Activated CD4-positive, CD25-positive, alpha-beta regulatory T cell (primary cell): ENCODE measurements at places on chromosomes 4 and X.

DNA sequence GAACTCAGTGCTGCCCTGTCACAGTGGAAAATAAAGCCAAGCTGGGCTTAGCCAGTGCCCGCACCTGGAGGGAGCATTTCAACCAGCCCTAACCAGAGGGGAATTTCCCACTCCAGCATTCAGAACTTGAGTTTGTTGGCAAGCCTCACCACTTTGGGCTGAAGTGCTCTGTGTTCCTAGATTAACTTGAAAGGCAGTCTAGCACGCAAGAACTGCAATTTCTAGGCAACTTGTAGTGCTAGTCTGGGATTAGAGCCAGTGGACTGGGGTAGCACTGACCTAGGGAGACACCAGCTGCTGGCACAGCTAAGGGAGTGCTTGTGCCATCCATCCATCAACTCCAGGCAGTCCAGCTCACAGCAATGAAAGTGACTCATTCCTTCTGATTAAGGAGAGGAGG is 1060.6 kb upstream of the GRID2 start:
- DNase-seq: no peak

- DNase-seq: no peak
Observed at GRCh38 chr4:130747842-130748241, 1651.9 kb downstream of the C4orf33 start.

DNA sequence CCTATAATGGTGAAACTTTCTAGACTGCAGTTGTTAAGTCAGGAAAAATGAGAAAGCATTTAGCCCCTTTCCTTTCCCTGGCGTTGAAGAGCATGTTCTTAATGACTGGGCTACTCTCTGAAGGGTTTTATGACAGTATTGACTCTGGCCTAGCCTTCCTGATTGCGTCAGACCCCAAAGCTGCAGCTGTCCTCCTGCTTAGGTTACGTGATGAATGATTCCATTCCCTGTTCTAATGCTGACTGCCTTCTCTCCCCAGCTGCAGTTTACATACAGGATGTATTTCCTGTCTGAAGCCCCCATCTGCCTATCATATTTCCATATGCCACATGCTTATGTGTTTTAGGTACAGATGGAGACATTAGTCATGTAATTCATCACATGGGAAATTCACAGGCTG is 105.8 kb upstream of the EGFL6 start:
- DNase-seq: no peak

DNA sequence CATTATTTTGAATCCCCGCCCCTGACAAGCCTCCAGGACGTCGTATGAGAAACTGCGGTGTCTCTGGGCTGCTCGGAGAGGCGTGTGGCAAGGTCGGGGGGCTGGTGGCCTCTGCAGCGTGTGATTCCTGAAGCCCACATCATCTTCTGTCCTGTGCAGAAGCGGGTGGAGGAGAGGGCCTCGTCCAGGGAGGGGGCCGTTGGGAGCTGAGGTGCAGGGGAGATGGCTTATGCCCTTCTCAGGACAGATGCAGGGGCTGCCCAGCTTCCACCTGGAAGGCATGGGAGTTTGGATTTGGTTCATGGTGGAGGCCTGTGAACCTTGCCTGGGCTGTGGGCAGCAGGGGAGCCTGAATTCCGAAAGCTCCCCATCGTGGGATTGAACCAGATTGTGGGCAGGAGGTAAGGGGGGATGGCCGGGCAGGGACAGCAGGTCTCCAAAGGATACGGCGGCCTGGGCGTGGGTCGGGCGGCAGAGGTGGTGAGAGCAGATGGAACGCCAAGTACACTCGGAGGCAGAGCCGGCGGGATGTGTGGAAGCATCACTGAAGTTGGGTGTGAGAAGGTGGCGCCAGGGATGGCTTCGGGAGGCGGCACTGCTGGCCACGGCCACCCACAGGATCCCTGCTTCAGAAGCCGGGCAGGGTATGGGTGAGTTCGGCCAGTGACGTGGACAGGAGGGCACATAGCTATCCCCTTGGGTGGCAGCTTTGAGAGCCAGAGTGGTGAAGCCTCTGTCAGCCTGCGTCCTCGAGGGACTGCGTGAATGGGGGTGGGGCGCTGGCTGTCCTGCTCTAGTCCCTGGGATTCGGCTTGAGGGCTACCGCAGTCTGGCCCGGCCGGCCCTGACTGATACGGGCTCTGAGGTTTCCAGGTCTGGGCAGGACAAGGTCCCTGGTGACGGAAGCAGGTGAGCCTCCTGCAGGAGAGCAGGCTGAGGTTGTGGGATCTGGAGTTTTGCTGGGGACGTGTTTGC is 76.3 kb upstream of the ADRA2C start:
- DNase-seq: no peak

DNA sequence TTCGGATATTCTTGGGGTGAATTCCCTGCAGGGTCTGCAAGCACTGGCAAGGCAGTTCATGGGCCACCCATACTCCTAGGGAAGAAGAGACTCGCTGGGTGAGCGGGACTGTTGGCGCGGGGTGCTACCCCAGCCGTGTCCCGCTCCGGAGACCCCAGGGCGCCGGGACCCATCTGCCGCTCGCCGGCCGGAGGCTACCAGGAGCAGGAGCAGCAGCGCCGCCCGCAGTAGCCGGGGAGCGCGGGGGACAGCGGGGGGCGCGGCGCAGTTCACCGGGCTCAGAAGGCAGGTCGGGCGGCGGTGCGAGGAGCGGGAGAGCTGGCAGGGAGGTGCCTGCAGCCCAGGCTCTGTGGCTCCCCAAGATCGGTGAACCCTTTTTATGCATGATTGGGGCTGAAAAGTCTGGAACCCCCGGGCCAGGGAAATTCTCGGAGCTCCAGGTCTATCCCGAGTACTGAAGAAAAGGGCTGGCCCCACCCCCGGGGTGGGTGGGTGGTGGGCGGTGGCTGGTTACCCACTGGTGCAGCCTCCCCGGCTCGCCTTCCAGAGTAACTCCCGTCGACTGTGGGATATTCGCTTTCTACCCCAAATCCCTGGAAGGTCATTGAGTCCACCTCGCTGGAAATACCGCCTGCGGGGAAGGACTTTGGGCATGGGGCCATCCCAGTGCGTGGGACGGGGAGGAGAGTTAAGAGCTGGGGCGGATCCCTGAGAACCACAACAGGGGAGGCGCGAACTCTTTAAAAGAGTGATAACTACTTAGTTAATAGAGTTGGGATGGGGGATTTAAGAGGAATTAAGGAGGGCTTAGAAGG is 37.6 kb downstream of the PF4 start:
- no peak for DNase-seq

GRCh38 chrX:96834137-96834536 is 49.6 kb upstream of the RPA4 start:
- no peak for DNase-seq

DNA sequence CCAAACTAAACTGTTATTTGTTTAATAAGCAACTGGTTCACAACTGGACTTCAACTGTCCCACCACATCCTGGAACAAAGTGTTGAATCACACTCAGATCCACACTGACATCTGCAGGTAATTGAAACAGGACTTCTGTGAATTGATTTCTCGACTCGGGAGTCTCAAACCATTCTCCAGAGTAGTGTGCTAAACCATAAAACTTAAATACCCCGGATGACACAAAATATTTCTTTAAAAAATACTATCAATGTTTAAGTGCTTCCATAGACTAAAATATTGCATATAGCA is 95.4 kb upstream of the PLAC1 start:
- DNase-seq: no peak

- DNase-seq: no peak
Observed at GRCh38 chr4:3186609-3187008, 62.4 kb upstream of the MSANTD1 start.

- DNase-seq: no peak
Observed at GRCh38 chr4:137427411-137427810, 104.9 kb downstream of the PCDH18 start.

DNA sequence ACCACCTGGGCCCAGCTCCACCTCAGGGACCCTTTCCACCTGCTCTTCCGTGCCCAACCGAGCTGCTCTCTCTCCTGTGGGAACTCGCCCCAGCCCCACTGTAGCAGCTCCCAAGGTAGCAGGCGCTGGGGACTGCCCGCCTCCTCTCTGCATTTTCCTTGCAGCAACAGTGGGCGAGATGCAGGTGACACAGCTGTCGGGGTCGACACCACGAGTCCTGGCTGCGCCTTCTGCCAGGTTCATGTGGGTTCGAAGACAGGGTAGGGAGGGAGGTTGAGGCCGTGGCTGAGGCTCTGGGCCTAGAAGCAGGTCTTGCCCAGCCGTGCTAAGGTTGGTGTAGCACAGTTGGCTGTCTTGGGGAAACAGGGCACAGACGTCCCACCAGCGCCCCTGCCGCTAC is 245.2 kb upstream of the FSTL5 start:
- no peak for DNase-seq

DNA sequence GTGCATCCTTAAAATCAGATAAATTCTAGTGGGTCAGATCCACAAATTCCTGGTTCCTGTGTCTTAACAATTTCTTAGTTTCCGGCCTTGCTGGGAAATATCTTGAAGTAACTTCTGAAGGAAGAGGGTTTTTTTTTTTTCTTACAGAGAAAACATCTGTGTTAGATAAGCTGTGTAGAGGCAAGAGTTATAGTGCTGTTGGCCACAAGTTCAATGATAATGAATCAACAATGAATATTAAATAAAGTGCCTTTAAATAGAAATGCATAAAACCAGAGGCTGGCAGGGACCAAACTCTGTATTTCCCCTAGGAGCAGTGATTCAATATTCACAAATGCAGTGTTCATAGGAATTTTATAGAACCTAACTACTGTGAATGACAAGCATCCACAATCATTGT is 711.9 kb upstream of the ATOH1 start:
- DNase-seq: no peak

DNA sequence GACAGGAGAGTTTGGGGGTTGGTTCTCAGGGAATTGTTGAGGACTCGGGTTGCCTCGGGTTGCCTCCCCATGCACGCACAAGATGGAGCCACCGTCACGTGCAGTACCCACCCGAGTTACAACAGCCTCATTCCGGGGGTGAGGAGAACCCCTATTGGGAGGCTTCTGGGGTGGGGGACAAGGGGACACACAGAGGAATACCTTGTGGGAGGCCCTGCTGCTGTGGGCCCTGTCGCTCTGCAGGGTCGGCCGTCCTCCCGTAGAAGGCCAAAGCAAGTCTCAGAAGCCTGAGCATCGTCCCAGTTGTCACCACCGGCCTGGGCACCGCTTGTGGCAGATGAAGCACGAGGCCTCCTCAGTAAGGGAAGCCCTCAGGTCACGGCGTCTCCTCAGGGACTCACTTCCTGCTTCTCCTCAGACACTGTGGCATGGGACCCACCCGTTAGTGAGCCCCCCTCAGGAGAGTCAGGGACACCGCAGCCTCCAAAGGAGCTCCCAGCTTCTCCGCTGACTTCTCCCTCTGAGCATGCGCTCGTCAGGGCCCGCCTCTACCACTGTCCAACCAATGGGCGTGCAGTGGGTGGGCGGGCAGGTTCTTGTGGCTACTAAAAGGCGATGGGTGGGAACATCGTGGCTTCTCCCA is at the start of gene CT55:
Gene CT55, minus strand, starts transcription at position 522 of the 643 bp plus-strand sequence. Its CDS starts 227 bp downstream, at position 295.
- no peak for DNase-seq
